Inflammatory macrophage treated with lipopolysaccharide for 4 hours (primary cell): ENCODE measurements at places on chromosomes 11 and 22.

GRCh38 chr22:46951973-46952372, 189.5 kb downstream of the TBC1D22A start:
- no peak for DNase-seq

- no peak for DNase-seq
Measured at GRCh38 chr11:17606233-17607082, 59.4 kb downstream of the OTOG start.

GRCh38 chr11:99422581-99423427, 402.1 kb downstream of the CNTN5 start:
- no peak for DNase-seq

- no peak for DNase-seq
Measured at GRCh38 chr11:95232666-95233065, 1.7 kb upstream of the SESN3 start.

DNA sequence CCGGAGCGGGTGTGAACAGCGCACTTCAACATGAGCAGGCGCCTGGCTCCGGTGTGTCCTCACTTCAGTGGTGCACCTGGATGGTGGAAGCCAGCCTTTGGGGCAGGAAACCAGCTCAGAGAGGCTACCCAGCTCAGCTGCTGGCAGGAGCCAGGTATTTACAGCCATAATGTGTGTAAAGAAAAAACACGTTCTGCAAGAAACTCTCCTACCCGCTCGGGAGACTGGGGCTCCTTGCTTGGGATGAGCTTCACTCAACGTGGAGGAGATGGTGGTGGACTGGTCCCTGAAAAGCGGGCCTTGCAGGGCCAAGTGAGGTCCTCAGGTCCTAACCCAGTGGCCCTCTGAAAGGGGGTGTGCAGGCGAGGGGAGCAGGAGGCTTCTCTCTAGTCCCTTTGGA, 7.5 kb downstream of the MCAM start:
- no peak for DNase-seq

DNA sequence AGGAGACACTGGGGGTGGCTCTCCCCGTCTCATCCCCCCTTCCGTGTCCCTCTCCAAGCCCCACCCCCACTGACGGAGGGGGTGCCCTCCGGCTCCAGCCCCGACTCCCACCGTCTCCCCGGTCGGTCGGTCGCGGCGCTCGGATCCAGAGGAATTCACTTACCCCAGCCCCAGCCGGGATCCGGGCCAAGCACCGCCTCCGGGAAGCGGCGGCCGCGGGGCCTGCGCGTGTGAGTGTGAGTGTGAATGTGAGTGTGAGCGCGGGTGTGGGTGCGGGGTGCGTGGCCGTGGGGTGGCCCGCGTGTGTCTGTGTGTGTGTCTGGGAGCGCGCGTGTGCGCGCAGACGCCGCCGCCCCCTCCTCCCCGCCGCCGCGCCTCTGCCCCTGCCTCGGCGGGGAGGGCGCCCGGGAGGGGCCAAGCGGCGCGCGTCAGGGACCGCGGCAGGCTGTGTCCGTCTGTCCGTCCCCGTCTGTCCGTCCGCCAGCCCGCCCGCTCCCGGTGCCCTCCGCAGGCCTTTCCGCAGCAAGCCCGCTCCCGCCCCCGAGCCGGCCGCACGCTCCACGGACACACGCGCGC, at the start of gene ELFN2:
ELFN2 (minus strand) TSS at position 345 of the 576 bp plus-strand sequence. CDS start 51,945 bp downstream, outside the sequence.
- no peak for DNase-seq

- DNase-seq, result no peak
Measured at GRCh38 chr22:40081662-40082061, 86.9 kb downstream of the FAM83F start.
